H1 (cell line): ENCODE measurements at places on chromosomes 3 and 15. TPM values are rescaled to one million over a fixed set of nuclear protein-coding genes. Genes with fewer than 3 reads are reported as not detected.

GRCh38 chr3:128376516-128376915 is 90.2 kb downstream of the DNAJB8 start:
- DNase-seq: no peak

DNA sequence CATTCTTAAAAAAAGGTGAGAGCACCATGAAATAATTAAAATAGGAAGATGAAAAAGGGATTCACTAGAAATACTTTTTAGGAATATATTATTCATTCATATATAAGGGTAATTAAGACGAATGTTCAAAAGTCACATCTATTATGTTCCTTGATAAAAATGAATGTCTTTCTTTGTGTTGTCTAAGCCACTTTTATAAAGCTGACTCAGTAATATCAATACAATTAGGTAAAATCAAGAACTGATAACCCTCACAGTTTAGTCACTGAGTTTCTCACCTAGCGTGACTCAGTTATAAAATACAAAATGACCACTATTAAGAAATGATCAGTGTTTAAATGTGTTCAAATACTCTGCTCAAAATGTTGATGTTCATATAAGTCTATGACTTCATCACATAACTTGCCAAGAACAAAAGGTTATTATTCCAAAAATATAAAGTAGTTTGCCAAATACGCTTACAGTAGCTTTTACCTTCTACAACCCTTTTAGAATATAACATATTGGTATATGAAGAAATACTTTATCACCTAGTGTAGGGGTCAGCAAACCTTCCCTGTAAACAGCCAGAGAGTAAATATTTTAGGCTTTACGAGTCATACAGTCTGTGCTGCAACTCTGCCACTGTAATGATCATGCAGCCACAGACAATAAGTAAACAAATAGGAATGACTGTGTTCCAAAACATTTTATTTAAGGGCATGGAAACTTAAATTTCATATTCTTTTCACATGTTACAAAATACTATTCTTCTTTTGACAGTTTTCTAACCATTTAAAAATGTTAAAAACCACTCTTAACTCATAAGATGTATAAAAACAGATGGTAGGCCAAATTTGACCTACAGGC is 369.8 kb downstream of the TBC1D5 start:
- DNase-seq: no peak

- no peak for DNase-seq
Measured at GRCh38 chr3:150773616-150774192, 10.7 kb upstream of the SIAH2 start.

GRCh38 chr3:16824081-16824696 is 60.6 kb upstream of the PLCL2 start:
- DNase-seq: no peak

- no peak for DNase-seq
Measured at GRCh38 chr3:152283492-152284381, 15.0 kb downstream of the MBNL1 start.

DNA sequence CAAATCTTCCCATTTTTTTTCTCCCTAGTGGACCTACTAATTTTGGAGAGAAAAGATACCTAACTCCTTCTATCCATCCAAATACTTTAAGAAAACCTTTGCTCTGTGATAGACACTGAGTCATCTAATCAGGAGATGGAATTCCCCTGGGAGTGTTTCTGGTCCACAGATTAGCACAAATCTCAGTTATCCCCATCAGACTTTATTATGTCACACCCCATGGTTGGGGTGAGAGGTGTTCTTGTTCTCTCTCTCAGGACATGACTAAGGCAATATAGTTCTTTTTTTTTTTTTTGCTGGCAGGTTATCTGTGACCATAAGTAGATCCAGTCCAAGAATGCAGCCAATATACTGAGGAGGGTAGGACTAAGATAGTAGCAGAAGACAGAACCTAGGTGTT is 15.8 kb downstream of the SLC9A9 start:
- no peak for DNase-seq

GRCh38 chr3:149657321-149657925 is 402 bp downstream of the WWTR1 start:
- DNase-seq: no peak

GRCh38 chr3:33777996-33778395 is 20.4 kb upstream of the PDCD6IP start:
- no peak for DNase-seq

DNA sequence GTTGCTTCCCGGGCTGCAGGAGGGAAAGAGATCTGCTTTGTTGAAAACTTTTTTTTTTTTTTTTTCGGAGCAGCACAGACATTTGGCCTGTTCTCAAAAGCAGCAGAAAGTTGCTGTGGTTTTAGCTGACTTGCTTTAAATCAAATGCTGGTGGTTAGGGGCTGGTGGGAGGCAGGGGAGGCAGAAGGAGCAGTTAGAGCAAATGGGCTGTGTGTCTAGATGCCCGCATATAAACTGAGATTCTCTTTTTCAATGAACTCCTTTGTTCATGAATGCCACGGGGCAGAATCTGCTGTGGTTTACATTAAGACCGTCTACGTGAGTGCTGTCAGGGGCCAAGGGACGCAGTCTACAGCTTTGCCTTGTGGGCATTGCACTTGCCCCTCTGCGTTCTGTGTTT is 95.9 kb downstream of the FLNB start:
- no peak for DNase-seq

DNA sequence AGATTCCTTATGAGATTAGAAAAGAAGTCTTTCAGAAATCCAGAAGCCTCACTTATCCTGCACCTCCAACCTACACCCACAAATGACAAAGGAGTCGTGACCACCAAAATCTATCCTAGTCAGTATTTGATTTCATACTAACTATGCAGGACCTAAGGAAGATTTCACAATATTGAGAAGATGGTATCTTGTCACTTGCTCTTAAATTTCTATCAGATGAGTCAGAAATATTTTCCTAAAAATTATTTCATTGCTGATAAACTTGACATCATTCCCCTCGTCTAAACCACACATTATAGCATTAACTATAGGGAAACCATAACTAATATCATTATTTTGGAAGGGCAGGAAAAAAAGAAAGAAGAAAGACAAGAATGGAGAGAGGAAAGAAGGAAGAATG is 138.0 kb upstream of the THBS1 start:
- DNase-seq: no peak

DNA sequence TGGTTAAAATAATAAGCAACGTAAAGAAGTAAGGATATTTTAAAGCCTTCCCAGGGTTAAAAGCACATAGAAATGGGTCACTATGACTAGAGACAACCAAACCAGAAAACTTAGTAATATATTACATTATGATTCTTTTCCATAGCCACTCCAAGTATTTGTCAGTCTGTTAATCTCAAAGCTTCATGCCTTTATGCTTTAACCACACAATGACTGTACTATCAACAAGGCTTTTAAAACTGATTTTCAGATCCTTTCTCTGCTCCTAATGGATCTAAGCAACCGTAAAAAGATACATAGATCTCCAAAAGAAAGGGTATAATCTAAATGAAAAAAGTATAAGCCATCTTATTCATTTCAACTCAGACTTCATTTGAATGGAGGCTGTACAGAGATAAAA is 14.4 kb downstream of the SECISBP2L start:
- no peak for DNase-seq

DNA sequence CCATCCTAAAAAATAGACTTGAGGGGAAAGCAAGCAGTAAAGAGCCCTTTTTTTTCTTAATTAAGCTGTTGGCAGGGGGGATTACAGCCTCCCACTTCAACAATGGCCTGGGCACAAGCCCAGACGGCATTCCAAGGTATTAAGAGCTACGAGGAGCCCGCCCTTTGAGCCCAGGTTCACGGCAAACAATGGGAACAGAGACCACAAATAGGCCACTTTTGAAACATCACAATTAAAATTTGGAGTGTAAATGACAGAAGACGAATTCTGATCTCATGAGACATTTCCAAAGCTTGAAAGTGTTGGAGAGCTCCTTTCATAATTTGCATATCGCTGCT is 8.9 kb downstream of the CHSY1 start:
- no peak for DNase-seq

- DNase-seq: no peak
Measured at GRCh38 chr15:70219256-70219895, 121.7 kb upstream of the TLE3 start.

GRCh38 chr3:82145742-82146141 is 384.3 kb upstream of the GBE1 start:
- no peak for DNase-seq

DNA sequence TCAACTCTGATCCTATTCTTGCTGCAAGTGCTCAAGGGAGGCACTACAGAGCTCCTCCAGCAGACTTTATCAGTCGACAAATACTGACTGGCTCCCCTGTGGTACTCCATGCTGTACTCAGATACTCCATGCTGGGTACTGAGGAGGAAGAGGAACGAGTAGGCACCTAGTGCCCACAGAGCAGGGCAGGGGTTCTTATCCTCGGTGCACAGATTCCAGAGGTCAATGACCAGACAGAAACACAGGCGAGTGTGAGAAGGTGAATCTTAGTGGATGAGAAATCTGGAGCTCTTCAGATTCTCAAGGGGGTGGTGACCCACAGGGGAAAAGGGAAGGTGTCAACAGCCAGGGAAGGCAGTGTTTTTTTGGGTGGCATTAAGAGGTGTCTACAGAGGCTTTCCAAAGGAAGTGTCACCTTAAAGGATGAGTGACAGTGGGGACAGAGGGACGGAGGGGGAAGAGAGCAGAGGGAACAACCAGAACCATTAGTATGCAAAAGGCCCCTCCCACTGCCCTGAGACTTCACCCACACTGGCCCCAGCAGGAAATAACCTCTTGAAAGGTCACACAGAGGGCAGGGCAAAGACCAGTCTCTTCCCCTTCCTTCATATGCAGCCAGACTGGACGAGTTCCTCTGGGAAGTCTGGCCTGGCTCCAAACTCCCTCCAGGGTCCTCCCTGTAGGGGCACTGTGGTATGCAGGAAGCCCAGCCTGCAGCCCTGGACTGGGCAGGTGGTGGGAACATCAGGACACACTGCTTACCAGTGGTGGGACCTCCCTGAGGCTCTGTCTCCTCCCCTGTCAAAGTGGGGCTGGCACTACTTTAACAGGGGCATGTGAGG is 27.5 kb downstream of the CCDC12 start:
- no peak for DNase-seq

GRCh38 chr15:75346796-75347221 is at the start of gene NEIL1:
Gene NEIL1 (plus strand): TSS chr15:75347039. CDS start chr15:75348906, 1,867 bp downstream.
- DNase-seq: no peak

- no peak for DNase-seq
Measured at GRCh38 chr3:30774062-30774461, 120.4 kb downstream of the GADL1 start.

GRCh38 chr3:132984181-132984580 is 54.0 kb upstream of the TMEM108 start:
- no peak for DNase-seq

DNA sequence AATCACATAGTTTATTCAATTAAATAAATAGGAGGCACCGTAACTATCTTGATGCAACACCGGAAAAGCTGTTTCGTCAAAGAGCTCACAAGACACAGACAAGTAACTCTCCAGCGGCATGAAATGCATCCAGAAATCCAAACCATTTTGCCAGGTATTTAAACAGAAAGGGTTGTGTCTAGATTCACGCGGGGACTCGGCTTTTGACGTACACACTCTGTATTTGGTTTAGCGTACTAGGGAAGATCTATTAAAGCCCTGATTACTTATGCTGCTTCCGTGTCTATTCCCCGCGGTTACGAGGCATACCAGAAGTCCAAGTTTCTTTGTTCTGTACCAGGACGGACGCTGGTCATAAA is 718 bp downstream of the BNIP2 start:
- DNase-seq: no peak

GRCh38 chr3:49877716-49878115 is 8.0 kb upstream of the CAMKV start:
- no peak for DNase-seq

GRCh38 chr3:15121936-15122335 is 23.0 kb upstream of the RBSN start:
- no peak for DNase-seq

DNA sequence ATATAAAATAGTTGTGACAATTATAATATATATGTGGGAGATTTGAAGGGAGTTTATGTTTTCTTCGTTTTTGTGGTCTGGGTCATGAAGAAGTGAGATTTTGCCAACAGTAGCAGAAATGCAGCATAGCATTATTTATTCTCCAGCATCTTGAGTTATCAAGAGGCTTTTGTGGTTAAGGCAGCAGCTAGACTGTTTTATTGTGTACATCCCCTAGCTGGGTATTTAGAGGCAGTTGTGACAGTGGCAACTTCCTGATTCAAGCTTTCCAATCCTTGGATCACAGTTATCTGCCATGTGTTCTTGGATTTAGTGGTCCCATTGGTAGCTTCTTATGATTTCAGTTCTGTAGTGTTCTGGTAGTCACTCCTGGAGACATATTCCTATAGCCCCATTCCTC is 29.0 kb downstream of the ARIH1 start:
- no peak for DNase-seq

- no peak for DNase-seq
Measured at GRCh38 chr3:140355481-140355880, 322.4 kb upstream of the TRIM42 start.

GRCh38 chr3:124569761-124570160 is 160.5 kb upstream of the UMPS start:
- DNase-seq: no peak

DNA sequence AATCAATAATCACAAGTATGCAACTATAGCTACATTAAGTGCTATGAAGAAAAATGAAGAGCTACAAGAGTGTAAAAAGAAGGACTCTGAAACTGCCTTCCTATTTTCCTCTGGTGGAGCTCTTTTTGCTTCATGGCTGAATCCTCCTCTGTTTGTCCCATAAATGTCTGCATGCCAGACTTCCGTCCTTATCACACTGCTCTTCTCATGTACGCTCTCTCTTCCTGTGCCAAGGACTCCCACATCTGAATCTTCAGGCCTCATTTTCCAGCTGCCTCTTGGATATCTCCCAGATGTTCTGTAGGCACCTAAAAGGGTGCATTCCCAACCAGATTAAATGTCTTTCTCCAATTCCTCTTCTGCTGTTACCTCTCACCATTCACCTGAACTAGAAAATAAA is 123.7 kb downstream of the MECOM start:
- no peak for DNase-seq

DNA sequence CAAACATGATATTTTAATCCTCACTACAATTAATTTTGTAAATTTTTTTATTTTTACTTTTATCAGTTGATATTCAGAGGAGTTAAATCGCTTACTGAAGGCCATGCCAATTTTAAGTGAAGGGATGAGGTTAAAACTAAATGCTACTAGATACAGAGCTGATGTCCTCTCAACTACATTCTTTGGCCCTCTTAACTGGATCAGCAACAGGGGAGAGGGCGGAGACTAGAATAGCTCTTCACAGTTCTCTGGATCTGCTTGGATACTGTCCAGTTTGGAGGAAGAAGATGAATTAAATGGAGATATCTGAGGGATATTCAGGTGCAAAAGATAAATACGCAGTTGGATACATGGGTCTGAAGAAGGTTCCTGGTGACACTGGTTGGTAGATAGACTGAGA is 85.6 kb upstream of the LYSMD4 start:
- DNase-seq: no peak

The TMEM87A gene
- total RNA-seq: 32.9 and 33.1 TPM in 2 replicates

The PSTPIP1 gene
- total RNA-seq: 0.63 and 1.8 TPM in 2 replicates

The INSYN1 gene
- total RNA-seq: 10.2 and 13.1 TPM in 2 replicates

The SAMD7 gene
- total RNA-seq: not detected in 2 replicates

The NMNAT3 gene
- total RNA-seq: 3.5 and 4.3 TPM in 2 replicates

The MASP1 gene
- 2.7 and 3.2 TPM in 2 replicates for total RNA-seq

The RAB27A gene
- 6.5 and 7.5 TPM in 2 replicates for total RNA-seq

The CHST2 gene
- 15.1 and 15.5 TPM in 2 replicates for total RNA-seq

The IQSEC1 gene
- 28.2 and 28.8 TPM in 2 replicates for total RNA-seq

The CHST14 gene
- total RNA-seq: 17.7 and 20.3 TPM in 2 replicates

The ATP13A3 gene
- total RNA-seq: 84.2 and 92.2 TPM in 2 replicates

The LRRC2 gene
- total RNA-seq: 6.4 and 7.3 TPM in 2 replicates

The CCDC33 gene
- total RNA-seq: 1.0 and 2.0 TPM in 2 replicates

The RBP2 gene
- total RNA-seq: not detected in 2 replicates

The RASA2 gene
- total RNA-seq: 15.9 and 16.6 TPM in 2 replicates

The CYP19A1 gene
- not detected in 2 replicates for total RNA-seq

The ARGFX gene
- not detected in 2 replicates for total RNA-seq

The TGM5 gene
- not detected in 2 replicates for total RNA-seq

The SUCNR1 gene
- not detected in 2 replicates for total RNA-seq
